SJSA1 (cell line): ENCODE measurements at places on chromosomes 5 and 9. TPM values are rescaled to one million over a fixed set of nuclear protein-coding genes. Genes with fewer than 3 reads are reported as not detected.

DNA sequence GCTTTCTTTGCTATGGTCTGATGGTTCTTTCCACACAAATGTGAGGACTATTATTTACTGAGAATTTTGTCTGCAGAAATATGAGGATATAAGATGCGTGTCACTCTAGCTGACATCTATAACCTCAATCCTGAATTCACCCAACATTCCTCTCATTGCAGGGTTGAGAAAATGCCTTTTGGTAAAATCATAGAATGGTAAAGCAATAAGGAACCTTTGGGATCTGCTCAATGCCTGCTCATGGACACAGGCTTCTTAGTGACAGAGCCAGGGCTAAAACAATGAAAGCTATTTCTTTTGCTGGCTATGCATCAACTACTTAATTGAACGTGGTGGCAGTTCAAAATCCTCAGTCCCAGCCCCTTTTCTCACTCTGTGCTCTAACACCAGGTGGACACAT is 199.6 kb downstream of the GAS1 start:
- DNase-seq, result no peak

The FBP1 gene
- not detected in 2 replicates for total RNA-seq

DNA sequence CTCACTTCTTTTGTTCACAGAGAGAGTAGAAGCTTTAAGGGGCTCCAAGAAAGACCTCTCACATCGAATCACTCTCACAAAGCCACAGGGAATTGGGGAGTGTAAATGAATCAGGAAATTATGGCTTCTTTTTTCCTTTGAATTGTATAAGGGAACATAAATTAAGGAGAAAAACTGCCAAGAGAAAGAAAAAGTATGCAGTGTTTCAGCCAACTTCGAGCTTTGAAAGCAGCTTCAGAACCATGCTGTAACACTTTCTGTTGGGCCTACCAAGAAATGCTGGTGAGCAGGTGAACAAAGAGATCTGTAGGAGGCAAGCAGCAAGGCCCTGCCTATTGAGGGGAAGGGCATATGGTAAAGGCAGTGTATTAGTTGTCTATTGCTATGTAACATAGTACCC is 33.4 kb upstream of the CTNNA1 start:
- no peak for DNase-seq

GRCh38 chr9:76090909-76091308 is 200.4 kb downstream of the PCSK5 start:
- DNase-seq, result no peak

DNA sequence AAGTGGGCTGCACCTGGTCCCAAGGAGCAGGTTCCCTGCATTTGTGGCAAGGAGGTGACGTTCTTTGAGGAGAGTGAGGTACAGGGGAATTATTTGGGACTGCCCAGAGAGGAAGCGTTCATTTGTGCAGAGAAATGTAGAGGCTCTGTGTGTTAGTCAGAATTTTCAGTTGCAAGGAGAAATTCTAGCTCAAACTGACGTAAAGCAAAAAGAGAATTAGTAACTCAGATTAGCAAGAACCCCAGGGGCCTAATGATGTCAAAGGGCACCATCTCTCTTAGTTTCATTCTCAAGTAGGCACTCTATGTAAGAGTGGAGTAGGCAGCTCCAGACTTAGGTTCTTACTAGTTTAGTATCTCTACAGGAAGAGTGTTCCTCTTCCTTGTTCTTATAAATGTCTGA is 2.4 kb upstream of the TXN start:
- no peak for DNase-seq

- peak; percentile 60 for DNase-seq
These were observed 211.2 kb downstream of the NXNL2 start for GRCh38 chr9:88746029-88746742.

The PGM5 gene
- total RNA-seq, result 0.03 TPM in 1 of 2 replicates, not detected in the other

The AQP7 gene
- not detected in 2 replicates for total RNA-seq

- DNase-seq, result peak; percentile 47
These were observed 167.9 kb upstream of the ACTBL2 start for GRCh38 chr5:57650360-57651069.

- DNase-seq, result no peak
These were observed 177.2 kb upstream of the TUT7 start for GRCh38 chr9:86531273-86531970.

- no peak for DNase-seq
These were observed 393.5 kb downstream of the MAT2B start for GRCh38 chr5:163898873-163899272.

The SPRY4 gene
- 40.5 and 44.5 TPM in 2 replicates for total RNA-seq

- no peak for DNase-seq
These were observed 27.1 kb upstream of the IFNA14 start for GRCh38 chr9:21266733-21267484.

DNA sequence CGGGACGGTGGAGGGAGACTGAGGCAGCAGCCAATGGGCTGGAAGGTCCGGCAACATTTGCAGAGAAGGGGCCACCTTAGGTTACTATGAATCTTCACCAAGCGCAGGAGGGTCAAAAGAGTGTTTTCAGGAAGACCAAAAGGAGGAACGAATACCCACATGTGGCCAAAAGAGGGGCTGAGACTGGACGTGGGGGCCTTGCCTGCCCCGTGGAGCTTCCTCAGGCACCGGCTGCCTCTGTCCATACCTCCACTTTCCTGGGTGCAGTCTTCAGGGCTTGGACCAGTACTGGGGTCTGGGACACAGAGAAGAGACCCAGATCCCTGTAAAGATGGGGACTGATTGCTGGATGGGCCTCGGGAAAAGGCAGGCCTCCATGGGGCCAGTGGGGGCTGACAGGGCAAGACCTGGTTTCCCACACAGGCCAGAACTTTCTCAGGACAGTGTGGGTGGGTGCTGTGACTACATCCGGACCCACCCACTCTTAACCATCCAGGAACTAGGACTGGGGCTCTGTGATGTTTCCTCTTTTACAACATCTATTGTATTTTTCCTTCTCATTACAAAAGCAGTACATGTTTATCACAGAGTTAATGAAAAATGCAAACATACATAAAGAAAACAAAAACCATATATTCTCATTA is 294.7 kb downstream of the ZSWIM6 start:
- DNase-seq, result no peak

DNA sequence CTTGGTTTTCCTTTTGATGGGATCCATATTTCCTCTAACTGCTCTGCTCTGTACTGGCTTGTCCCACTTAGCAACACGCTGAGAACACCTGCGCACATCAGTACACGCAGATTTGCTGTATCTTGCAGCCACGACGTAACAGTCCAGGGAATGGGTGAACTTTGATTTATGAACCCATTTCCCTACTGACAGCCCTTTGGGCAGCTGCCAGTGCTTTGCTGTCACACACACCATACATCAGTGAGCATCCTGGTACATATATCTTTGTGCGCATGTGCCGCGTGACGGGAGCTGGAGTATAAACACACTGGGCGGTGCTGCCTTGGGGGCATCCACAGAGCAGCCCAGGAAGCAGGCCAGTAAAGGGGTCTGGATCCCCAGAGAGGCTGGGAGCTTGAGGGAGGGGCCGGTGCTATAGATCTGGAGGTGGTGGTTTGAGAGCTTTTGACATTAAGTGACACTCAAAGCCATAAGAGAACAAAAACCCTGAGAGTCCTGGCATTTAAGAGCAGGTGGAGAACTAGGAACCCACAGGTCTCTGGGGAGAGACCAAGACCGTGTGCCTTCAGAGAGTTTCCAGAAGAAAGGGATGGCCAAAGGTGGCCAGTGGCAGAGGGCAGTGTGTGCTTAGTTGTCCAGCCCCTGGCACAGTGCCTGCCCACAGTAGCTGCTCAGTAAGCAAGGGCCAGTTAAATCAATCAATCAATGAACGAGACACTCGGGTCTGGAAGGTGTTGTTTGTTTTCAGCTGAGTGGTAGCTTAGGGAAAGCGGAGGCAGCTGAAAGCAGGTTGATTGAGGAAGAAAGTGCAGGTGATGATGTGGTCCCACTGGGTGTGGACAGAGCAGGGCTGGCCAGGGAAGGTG is 53.7 kb downstream of the LMX1B start:
- DNase-seq, result no peak

The FGFR4 gene
- total RNA-seq, result 1.3 and 4.1 TPM in 2 replicates

DNA sequence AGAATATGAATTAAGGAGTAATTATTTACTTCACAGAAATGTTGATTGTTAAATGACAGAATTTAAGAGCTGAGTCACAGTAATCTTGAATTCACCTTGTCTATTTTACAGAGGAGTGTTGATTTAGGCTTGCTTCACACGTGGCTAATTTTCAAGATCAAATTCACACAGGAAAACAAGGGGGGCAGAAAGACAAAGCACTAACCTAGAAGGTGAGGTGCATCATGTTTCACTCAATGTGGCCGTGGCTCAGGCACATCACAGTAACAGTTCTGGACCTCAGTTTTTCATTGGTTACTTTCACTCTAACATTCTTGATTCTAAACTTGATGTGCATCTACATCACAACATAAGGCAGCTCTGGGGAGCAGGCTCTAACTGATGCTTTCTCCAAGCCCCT is 69.6 kb upstream of the GNAQ start:
- no peak for DNase-seq

DNA sequence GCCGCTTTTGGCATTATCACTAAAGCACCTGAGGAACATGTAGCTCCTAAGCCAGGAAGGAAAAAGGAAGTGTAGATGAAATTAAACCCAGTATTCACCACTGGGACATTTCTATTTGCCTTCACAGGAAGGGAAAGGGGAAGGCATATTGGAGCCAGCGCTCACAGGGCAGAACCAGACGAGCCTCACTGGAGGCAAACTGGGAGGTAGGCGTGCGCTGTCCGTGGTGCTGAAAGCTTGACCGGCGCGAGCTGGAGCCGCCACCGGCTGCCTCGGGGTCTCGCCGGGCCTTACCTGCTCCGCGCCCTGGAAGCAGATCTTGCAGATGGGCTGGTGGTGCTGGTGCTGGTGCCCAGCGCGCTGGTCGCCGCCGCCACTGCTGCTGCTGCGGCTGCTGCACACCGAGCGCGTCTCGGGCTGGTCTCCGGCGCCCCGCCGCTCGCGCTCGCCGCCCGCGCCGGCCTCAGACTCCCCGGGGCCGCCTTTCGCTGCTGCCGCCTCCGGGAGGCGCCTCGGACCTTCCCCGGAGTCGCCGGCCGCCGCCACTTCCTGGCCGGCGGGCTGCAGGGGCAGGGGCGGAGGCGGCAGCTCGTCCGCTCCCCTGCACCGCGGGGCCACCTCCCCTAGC is 732 bp downstream of the MARCHF11 start:
- DNase-seq, result peak; percentile 56

- DNase-seq, result no peak
These were observed 58.3 kb upstream of the ADAMTS2 start for GRCh38 chr5:179403426-179404147.

DNA sequence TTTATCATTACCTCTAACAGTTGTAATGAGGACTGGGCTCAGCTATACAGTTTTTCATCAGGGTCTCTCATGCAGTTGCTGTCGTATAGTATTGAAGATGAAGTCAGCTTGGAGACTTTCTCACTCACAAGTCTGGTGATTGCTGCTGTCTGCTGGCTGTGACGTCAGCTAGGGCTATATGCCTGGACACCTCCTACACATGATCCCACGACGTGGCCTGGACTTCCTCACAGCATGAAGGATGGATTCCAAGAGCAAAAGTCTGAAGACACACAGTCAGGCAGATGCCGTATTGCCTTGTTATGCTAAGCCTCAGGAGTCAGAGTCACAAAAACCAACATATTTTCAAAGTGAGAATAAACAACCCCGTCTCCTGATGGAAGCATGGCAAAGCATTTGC is 193.3 kb downstream of the LURAP1L start:
- DNase-seq, result no peak

DNA sequence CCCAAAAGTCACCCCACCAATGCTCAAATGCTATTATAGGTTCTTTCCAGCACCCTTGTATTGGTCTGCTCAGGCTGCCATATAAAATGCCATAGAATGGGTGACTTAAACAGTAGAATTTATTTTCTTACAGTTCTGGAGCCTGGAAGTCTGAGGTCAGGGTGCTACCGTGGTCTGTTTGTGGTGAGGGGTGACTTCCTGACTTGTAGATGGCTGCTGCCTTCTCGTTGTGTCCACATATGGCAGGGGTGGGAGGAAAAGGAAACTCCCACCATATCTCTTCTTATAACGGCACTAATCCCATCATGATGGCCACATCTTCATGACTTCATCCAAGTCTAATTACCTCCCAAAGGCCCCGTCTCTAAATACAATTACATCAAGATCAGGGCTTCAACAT is 257.8 kb upstream of the TARS1 start:
- DNase-seq, result no peak

DNA sequence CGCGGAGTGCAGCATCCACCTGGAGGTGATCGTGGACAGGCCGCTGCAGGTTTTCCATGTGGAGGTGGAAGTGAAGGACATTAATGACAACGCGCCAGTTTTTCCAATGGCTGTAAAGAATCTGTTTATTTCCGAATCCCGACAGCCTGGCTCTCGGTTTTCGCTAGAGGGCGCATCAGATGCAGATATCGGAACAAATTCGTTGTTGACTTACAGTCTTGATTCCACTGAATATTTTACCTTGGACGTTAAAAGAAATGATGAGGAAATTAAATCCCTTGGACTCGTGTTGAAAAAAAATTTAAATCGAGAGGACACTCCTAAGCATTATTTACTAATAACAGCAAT is 611 bp downstream of the PCDHA3 start:
- no peak for DNase-seq

GRCh38 chr9:135079676-135080075 is 7.8 kb upstream of the OLFM1 start:
- DNase-seq, result no peak

The PCDHGA1 gene
- total RNA-seq, result 2.2 and 3.1 TPM in 2 replicates

The ADAMTS12 gene
- total RNA-seq, result 3.9 and 9.1 TPM in 2 replicates

The SPINK4 gene
- total RNA-seq, result not detected in 2 replicates

GRCh38 chr9:25684321-25684720 is 6.1 kb upstream of the TUSC1 start:
- no peak for DNase-seq

DNA sequence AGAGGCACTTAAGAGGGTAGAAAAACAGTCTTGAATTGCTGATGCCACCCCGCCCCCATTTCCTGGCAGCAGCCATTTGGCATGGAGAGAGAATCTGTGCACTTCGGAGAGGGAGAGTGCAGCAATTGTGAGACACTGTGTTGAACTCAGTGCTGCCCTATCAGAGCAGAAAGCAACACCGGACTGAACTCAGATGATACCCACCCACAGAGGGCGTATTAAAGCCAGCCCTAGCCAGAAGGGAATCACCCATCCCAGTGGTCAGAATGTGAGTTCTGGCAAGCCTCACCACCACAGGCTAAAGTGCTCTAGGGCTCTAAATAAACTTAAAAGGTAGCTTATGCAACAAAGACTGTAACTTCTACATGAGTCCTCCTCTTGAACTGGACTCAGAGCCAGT is 88.4 kb upstream of the RGS7BP start:
- no peak for DNase-seq

The PCDHB6 gene
- 0.29 and 0.50 TPM in 2 replicates for total RNA-seq

The DAB2IP gene
- total RNA-seq, result 1.2 and 2.8 TPM in 2 replicates

The GBGT1 gene
- not detected in 2 replicates for total RNA-seq

The C1QTNF2 gene
- total RNA-seq, result 5.7 and 6.7 TPM in 2 replicates

- no peak for DNase-seq
These were observed 16.1 kb downstream of the CPLX2 start for GRCh38 chr5:175887463-175887862.

The NTRK2 gene
- total RNA-seq, result 0.16 TPM in 2 replicates

GRCh38 chr5:9878206-9878605 is 248.1 kb upstream of the TAS2R1 start:
- no peak for DNase-seq
